ENCODE measurements at places on chromosomes 12 and 14. TPM values are rescaled to one million over a fixed set of nuclear protein-coding genes. Genes with fewer than 3 reads are reported as not detected.

The NUBPL gene
- 7.2 TPM for total RNA-seq

The LALBA gene
- total RNA-seq: not detected

The HOXC12 gene
- not detected for total RNA-seq

The HOXC13 gene
- total RNA-seq: not detected

The CISTR gene
- not detected for total RNA-seq

The SMIM10L1 gene
- 9.6 TPM for total RNA-seq

DNA sequence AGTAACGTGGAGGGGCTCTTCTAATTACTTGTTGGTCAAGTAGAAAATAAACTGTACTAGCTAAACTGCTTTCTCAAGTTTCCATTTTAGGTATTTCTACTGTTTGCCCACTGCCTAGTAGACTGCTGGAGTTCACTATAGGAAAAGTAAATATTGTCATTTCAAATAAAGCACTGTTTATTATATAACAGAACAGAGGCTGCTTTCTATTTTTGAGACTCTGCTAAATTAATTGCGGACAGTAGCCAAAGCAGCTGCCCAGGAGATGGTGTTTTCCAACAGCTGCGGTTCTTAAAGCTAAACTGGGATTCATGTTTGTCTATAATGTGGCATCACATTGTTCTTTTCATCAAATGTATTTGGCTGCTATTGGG, 15.9 kb upstream of the SIX1 start:
- H3K4me3 ChIP-seq: no peak overlapping the region
- DNase-seq: no peak
- no peaks in the 10 kb centered on the region for H3K36me3 ChIP-seq
- H3K27me3 ChIP-seq: peaks cover 30% of the 10 kb centered on the region

DNA sequence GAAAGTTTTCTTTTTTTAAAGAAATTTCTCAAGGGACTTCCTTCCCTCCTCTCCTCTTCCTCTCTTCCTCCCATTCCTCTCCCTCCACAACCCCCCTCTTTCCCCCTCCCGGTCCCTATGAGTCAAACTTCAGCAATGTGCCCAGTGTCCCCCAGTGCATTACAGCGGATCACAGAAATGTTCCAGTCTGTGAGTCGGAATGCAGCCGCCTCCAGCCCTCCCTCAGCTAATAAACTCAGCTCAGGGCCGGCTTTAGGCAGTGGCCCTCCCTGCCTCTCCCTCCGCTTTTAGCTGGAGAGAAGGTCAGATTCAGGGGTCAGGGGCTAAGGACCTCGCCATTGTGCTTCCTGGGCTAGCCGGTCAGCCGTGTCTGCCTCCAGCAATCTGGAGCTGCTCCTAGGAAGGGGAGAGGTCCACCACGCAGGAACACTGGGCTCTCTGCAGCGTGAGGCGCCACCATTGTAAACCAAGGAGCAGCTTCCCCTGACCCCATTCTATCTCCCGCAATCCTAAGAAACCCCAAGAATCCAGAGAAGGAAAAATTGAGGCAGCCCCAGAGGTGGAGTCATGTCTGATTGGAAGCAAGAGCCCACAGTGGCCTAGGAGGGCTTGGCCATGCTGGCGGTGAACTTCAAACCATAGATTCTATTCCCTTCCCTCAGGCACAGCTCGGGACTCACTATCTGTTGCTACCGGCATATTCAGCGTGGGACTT, 1.1 kb upstream of the HDAC7 start:
- DNase-seq: no peak
- peaks cover 2% of the 10 kb centered on the region for H3K36me3 ChIP-seq
- H3K4me1 ChIP-seq: peaks cover 81% of the 10 kb centered on the region
- no peaks in the 10 kb centered on the region for H3K27me3 ChIP-seq
- peak overlapping the region; percentile 71 for H3K4me3 ChIP-seq
- H3K27ac ChIP-seq: peak overlapping the region; percentile 89

- H3K27me3 ChIP-seq: peaks cover 3% of the 10 kb centered on the region
- H3K4me1 ChIP-seq: no peaks in the 10 kb centered on the region
- no peak for DNase-seq
- no peak overlapping the region for H3K4me3 ChIP-seq
- H3K36me3 ChIP-seq: no peaks in the 10 kb centered on the region
These were observed 30.2 kb downstream of the KCNA5 start for GRCh38 chr12:5073853-5074252.

GRCh38 chr14:37501877-37502276, 93.2 kb downstream of the FOXA1 start:
- H3K27ac ChIP-seq: no peak overlapping the region
- DNase-seq: no peak
- no peaks in the 10 kb centered on the region for H3K27me3 ChIP-seq
- H3K4me1 ChIP-seq: no peaks in the 10 kb centered on the region
- no peaks in the 10 kb centered on the region for H3K36me3 ChIP-seq
- H3K4me3 ChIP-seq: no peak overlapping the region

GRCh38 chr12:90630006-90630405, 325.0 kb downstream of the CCER1 start:
- DNase-seq: no peak
- no peak overlapping the region for H3K4me3 ChIP-seq
- H3K27ac ChIP-seq: no peak overlapping the region

DNA sequence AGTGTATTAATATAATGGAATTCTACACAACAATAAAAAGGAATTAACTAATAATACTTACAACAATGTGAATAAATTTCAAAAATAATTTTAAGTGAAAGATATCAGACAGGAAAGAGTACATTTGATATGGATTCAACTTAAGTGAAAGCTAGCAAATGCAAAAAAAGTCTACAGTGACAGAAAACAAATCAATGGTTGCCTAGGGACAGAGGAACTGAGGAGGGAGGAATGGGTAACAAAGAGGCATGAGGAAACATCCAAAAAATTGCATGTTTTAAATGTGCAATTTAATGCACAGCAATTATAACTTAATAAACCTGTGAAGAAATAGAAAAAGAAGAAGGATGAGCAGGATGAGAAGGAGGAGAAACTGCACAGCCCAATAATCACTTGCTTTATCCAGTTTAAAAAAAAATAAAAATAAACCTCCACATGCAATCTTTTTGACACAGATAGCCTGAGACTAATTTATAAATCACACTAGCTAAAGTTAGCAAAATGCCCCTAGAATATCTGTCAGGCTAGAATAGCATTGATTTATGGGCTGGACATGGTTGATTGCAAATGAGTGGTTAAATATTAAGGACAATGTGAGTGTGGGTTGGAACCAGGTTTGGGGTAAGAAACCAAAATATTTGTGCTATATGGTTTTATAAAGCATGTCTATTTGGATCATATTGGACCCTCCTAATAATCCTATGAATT, 1089.1 kb downstream of the TRHDE start:
- no peaks in the 10 kb centered on the region for H3K36me3 ChIP-seq
- no peak for DNase-seq
- no peaks in the 10 kb centered on the region for H3K4me1 ChIP-seq
- H3K4me3 ChIP-seq: no peak overlapping the region
- H3K27me3 ChIP-seq: no peaks in the 10 kb centered on the region

- H3K4me3 ChIP-seq: no peak overlapping the region
- no peaks in the 10 kb centered on the region for H3K36me3 ChIP-seq
- no peak for DNase-seq
- no peaks in the 10 kb centered on the region for H3K4me1 ChIP-seq
- no peak overlapping the region for H3K27ac ChIP-seq
These were observed 237.3 kb upstream of the GRIP1 start for GRCh38 chr12:66916189-66916588.

- no peak for DNase-seq
- no peaks in the 10 kb centered on the region for H3K27me3 ChIP-seq
- H3K4me1 ChIP-seq: peaks cover 34% of the 10 kb centered on the region
- no peak overlapping the region for H3K4me3 ChIP-seq
These were observed 8.9 kb downstream of the GPR132 start for GRCh38 chr14:105056303-105056831.

GRCh38 chr14:90428676-90429075, 31.8 kb downstream of the CALM1 start:
- no peaks in the 10 kb centered on the region for H3K27me3 ChIP-seq
- no peak overlapping the region for H3K27ac ChIP-seq
- H3K4me1 ChIP-seq: no peaks in the 10 kb centered on the region
- no peak for DNase-seq
- no peak overlapping the region for H3K4me3 ChIP-seq

DNA sequence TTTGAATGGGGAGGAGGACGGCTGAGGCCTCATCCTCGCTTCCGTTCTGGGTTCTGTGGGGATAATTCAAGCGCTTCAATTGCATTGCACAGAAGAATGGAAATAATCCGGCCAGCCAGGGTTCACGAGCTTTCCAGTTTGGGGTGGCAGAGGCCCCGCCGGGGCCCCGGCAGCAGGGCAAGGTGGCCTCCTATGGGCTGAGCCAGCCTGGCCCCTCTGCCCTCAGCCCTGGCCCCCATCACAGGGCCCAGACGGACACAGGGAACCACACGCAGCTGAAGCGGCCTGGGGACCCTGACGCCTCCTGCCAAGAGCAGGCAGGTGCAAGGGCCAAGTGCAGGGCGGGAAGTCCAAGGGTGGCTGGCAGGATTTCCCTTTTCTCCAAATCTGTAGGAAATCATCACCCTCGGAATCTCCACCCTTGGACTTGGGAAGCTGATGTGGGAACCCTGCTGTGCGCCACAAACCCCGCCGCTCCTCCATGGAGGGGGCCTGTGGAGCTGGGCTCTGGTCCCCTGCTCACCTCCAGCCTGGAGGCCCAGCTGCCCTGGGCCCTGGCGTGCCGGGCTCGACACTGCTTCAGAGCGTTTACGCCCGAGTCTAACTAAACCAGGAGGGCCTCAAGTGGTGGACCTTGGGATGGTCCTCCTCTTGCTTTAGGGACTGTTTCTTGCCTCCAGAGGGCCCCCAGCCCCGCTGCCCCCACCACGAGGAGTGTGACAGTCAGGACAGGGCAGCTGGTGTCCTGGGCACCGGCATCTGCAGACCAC, 78.4 kb downstream of the MOK start:
- DNase-seq: no peak
- H3K4me3 ChIP-seq: no peak overlapping the region
- no peak overlapping the region for H3K27ac ChIP-seq
- H3K36me3 ChIP-seq: peaks cover 10% of the 10 kb centered on the region
- no peaks in the 10 kb centered on the region for H3K27me3 ChIP-seq

- no peaks in the 10 kb centered on the region for H3K36me3 ChIP-seq
- no peak overlapping the region for H3K4me3 ChIP-seq
- no peak overlapping the region for H3K27ac ChIP-seq
- no peak for DNase-seq
- H3K27me3 ChIP-seq: no peaks in the 10 kb centered on the region
These were observed 41.1 kb downstream of the BMP4 start for GRCh38 chr14:53915364-53916014.

DNA sequence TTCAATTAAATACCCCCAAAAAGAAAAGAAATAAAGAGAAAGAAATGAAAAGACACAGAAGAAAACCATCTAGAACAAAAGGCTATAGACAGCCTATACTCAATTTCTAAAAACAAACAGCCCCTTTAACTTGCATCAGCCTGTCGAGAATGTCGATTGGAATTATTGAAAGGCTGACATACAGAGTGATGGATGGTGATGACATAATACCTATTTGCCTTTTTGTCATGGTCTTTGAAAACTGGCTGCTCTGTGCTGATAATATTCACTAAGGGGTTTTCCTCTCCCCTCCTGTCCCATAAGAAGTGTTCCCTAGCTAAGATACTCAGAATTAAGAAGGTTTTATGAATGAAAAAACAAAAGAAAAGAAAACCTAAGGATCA, 393.7 kb downstream of the SOX5 start:
- H3K4me3 ChIP-seq: no peak overlapping the region
- no peaks in the 10 kb centered on the region for H3K36me3 ChIP-seq
- H3K27me3 ChIP-seq: no peaks in the 10 kb centered on the region
- no peak overlapping the region for H3K27ac ChIP-seq

GRCh38 chr12:111775205-111776193, 8.8 kb downstream of the ALDH2 start:
- H3K4me3 ChIP-seq: no peak overlapping the region
- H3K27ac ChIP-seq: no peak overlapping the region
- no peaks in the 10 kb centered on the region for H3K36me3 ChIP-seq
- DNase-seq: no peak

DNA sequence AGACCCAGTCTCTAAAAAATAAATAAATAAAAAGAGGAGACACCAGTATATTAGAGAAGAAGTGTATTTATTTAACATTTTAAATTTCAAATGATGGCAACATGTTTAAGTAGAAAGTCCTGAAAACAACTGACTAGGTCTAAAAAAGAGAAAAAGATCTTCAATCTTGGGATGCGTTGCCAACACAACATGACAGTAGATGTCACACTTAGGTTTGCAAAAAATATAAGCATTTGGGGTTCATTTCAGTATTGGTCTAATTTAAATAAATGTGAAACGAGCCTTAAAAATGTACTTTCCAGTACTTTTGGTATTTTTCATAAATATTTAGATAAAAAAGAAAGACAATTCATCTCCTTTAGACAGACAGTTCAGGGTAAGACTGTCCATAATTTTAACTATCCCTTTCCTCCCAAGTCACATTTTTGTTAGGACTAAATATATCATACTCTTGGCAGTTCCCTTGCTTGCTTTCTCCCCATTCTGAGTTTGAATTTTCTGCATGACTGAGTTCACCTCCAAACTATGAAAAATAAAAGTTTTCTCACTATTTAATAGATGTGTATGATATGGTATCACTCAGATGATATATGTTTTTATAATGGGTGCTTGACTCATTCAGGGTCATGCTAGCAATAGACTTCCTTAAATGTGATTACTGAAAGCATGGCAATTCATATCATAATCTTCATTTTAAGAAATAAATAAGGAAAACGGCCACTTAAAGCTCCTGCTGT, 4.3 kb downstream of the C14orf93 start:
- peaks cover 26% of the 10 kb centered on the region for H3K4me1 ChIP-seq
- no peaks in the 10 kb centered on the region for H3K27me3 ChIP-seq
- no peak overlapping the region for H3K27ac ChIP-seq
- no peak for DNase-seq
- H3K36me3 ChIP-seq: no peaks in the 10 kb centered on the region

GRCh38 chr14:41761204-41761603, 154.5 kb downstream of the LRFN5 start:
- H3K4me1 ChIP-seq: no peaks in the 10 kb centered on the region
- no peaks in the 10 kb centered on the region for H3K36me3 ChIP-seq
- DNase-seq: no peak
- H3K27ac ChIP-seq: no peak overlapping the region

DNA sequence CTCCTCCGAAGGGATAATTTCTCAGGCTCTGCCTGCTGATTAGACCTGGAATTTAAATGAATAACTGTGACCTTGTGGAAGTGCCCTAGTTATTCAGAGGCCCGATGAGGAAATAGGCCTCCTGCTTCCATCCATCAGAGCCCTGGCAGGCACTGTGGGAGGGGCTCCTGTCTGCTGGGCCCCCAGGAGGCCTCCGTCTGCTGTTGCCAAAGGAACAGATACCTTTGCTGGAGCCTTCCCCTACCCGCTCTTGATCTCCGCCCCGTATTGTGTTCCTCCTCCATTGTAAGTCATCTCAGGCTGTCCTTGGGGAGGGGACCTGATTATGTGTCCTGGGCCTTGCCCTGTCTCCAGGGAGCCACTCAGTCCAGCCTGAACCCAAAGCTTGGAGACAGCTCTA, 112.3 kb downstream of the NRXN3 start:
- H3K27me3 ChIP-seq: no peaks in the 10 kb centered on the region
- DNase-seq: no peak
- no peak overlapping the region for H3K4me3 ChIP-seq
- no peaks in the 10 kb centered on the region for H3K36me3 ChIP-seq
- no peak overlapping the region for H3K27ac ChIP-seq
